B cell (primary cell): ENCODE measurements at places on chromosomes 16 and 17. TPM values are rescaled to one million over a fixed set of nuclear protein-coding genes. Genes with fewer than 3 reads are reported as not detected.

DNA sequence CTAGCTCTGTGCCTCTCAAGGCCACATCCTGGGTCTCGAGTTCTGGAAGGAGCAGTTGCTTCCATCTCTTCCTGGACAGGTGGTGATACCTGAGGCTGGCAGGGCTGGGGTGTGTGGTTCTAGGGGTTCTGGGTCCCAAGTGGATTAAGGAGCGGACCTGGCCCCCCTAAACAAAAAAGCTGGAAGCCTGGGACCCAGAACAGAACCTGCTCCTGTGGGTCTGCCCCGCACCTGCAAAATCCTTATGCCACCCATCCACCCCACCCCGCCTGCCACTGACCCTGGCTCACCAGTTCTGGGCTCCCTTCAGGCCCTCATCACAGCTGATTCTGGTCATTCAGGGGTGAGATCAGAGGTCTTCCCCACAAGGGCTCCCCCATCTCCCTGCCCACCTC, 44.8 kb downstream of the ADCY7 start:
- peaks cover 85% of the 10 kb centered on the region for H3K36me3 ChIP-seq
- H3K27me3 ChIP-seq, result no peaks in the 10 kb centered on the region
- H3K4me3 ChIP-seq, result no peak overlapping the region
- no peak overlapping the region for H3K27ac ChIP-seq

GRCh38 chr16:74825941-74826340, 51.3 kb upstream of the FA2H start:
- H3K27me3 ChIP-seq, result no peaks in the 10 kb centered on the region
- H3K4me1 ChIP-seq, result no peaks in the 10 kb centered on the region
- no peak for DNase-seq
- H3K36me3 ChIP-seq, result no peaks in the 10 kb centered on the region

SLC16A6 gene
- total RNA-seq, result 3.8 and 4.5 TPM in 2 replicates

DNA sequence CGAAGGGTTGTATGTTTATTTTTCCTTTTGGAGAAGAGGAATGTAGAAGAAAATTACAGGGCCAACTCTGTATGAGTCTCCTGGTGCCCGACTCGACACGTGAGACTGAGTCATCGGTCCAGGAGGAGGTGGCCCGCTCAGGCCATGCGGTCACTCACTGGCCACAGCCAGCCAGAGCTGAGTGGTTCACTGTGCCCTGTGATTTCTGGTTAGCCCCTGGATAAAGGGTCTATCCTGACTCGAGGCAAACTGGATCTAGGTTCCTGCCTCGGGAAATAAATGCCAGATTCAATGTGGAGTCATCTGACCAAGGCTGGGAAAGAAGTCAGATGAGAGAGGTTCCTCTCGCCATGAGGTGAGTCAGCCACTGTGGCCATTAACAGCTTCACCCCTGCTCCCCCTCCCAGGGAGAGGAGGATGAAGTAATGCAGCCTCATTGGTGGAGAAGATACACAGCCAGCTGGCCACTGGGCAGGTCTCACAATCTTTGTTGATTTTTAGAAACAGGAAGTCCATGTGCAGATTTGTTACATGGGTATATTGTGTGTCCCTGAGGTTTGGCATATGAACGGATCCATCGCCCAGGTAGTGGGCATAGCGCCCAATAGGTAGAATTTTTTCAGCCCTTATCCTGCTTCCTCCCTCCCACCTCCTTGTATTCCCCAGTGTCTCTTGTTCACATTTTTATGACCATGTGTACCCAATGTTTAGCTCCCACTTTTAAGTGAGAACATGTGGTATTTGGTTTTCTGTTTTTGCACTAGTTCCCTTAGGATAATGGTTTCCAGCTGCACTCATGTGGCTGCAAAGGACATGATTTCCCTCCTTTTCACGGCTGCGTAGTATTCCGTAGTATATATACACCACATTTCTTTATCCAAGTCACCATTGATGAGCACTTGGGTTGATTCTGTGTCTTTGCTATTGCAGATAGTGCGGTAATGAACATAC, 21.7 kb upstream of the USP36 start:
- H3K27ac ChIP-seq, result no peak overlapping the region
- H3K36me3 ChIP-seq, result no peaks in the 10 kb centered on the region
- H3K27me3 ChIP-seq, result no peaks in the 10 kb centered on the region
- no peak overlapping the region for H3K4me3 ChIP-seq
- no peaks in the 10 kb centered on the region for H3K4me1 ChIP-seq
- DNase-seq, result no peak

GRCh38 chr17:77753246-77753645, 205.3 kb upstream of the TNRC6C start:
- peaks cover 12% of the 10 kb centered on the region for H3K27me3 ChIP-seq
- no peaks in the 10 kb centered on the region for H3K4me1 ChIP-seq
- no peak overlapping the region for H3K4me3 ChIP-seq
- DNase-seq, result no peak

DNA sequence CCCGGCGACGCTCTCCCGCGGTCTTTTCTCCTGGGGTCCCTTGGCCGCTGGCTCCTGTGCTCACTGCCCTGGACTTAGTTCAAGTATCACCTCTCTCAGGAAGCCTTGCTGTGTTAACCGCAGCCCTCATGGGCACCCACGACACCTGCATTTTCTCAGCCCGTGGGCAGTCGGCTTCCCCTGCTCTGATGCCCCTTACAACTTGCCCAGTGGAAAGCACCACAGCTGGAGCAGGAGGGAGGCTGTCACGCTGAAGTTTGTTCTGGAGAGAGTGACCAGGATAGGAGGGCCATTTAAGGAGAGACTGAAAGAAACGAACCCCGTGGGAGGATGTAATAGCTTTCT, 395 bp downstream of the STXBP4 start:
- H3K4me3 ChIP-seq, result peak overlapping the region; percentile 91
- no peak for DNase-seq
- peaks cover 21% of the 10 kb centered on the region for H3K4me1 ChIP-seq
- H3K27ac ChIP-seq, result peak overlapping the region; percentile 80

AIPL1 gene
- total RNA-seq, result not detected in 2 replicates

DNA sequence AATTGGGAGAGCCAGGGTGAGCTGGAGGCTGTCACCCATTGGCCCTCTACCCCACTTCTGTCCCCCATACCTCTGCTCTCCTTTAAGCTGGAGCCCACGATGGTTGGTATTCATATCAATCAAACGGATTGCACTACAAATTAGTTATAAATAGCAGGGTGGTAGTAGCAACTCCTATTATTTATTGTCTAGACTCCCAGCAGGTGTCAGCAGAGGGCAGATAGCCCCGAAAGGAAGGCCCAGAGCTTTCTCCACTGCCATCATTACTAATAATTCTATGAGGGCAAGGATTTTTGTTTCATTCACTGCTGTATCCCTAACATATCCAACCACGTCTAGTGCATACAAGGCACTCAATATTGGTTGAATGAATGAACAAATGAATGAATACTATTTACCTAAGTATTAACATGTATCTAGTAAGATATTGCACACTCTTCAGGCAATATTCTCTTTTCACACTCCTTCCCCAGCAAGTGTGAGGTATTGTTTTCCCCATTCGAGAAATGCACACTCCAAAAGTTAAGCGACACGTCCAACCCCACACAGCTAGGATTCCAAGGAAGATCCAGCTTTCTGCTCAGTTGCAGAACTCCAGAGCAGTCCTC, 6.3 kb downstream of the C17orf50 start:
- no peaks in the 10 kb centered on the region for H3K27me3 ChIP-seq
- no peaks in the 10 kb centered on the region for H3K36me3 ChIP-seq
- DNase-seq, result peak; percentile 45
- no peak overlapping the region for H3K4me3 ChIP-seq

GRCh38 chr17:10368561-10368960, 4.2 kb downstream of the MYH13 start:
- no peaks in the 10 kb centered on the region for H3K36me3 ChIP-seq
- H3K27me3 ChIP-seq, result no peaks in the 10 kb centered on the region
- no peak overlapping the region for H3K27ac ChIP-seq
- no peak overlapping the region for H3K4me3 ChIP-seq
- H3K4me1 ChIP-seq, result no peaks in the 10 kb centered on the region

DNA sequence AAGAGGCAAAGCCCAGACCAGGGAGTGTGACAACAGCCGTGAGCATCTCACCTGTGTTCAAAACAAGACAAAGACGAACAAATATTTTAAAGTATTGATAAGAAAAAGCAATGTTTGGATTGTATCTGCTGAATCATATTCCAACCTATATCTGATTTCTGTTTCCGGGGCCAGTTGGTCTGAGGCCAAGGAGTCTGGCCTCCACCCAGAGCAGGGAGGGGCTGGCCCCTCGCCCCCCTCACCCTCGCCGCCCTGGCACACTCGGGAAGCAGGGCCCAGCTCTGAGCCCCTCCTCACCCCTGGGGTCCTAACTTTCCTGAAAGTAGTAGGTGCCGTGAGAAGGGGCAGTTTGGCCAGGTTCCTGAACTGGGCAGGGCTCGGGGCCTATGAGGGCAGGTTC, 48.0 kb downstream of the ACTG1 start:
- no peak overlapping the region for H3K4me3 ChIP-seq
- H3K27ac ChIP-seq, result no peak overlapping the region
- no peak for DNase-seq
- H3K36me3 ChIP-seq, result no peaks in the 10 kb centered on the region

USP32 gene
- total RNA-seq, result 48.8 and 56.9 TPM in 2 replicates

ALOX12B gene
- total RNA-seq, result 0.29 and 0.69 TPM in 2 replicates

GRCh38 chr17:45022655-45023339, 28.6 kb downstream of the DCAKD start:
- H3K27me3 ChIP-seq, result peaks cover 24% of the 10 kb centered on the region
- peaks cover 27% of the 10 kb centered on the region for H3K4me1 ChIP-seq
- H3K36me3 ChIP-seq, result no peaks in the 10 kb centered on the region
- H3K4me3 ChIP-seq, result no peak overlapping the region

DNA sequence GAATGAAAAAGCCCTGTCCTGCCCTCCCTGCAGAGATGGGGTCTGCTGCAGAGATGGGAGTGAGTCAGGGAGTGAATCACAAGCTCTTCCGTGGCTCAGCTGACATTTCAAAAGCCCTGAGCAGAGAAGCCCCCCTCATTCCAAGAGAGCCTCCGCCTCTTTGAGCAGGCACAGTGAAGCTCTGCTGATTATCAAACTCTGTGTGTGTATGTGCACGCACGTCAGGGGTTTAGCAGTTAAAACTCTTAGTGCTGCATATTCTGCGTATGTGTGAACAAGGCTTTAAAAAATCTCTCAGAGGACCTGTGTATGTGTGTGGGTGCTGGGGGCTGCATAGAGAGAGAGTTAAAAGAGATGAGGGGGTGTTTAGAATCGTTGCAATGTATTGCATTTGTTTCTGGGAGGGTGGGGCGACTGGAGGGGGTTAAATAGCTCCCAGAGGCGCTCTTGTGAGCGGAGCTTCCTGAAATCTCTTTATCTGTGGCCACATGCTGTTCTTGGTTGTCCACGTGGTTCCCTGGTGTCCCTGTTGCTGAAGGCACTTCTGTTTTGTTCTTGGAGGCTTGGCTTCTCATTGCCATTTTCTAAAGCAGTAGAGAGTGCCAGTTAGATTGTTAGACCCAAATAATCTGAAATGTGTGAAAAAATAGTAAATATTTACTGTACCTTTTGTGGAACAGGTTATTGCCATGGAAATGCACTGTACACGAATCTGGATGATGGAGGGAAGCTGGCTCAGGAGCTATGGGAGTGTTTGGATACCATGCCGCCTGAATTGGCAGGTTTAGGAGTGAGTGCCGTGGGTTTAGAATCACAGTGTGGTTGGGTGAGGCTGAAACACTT, 116.6 kb downstream of the PRKCB start:
- H3K4me3 ChIP-seq, result no peak overlapping the region
- H3K4me1 ChIP-seq, result peaks cover 95% of the 10 kb centered on the region
- DNase-seq, result peak; percentile 38
- peak overlapping the region; percentile 88 for H3K27ac ChIP-seq
- no peaks in the 10 kb centered on the region for H3K36me3 ChIP-seq

DNA sequence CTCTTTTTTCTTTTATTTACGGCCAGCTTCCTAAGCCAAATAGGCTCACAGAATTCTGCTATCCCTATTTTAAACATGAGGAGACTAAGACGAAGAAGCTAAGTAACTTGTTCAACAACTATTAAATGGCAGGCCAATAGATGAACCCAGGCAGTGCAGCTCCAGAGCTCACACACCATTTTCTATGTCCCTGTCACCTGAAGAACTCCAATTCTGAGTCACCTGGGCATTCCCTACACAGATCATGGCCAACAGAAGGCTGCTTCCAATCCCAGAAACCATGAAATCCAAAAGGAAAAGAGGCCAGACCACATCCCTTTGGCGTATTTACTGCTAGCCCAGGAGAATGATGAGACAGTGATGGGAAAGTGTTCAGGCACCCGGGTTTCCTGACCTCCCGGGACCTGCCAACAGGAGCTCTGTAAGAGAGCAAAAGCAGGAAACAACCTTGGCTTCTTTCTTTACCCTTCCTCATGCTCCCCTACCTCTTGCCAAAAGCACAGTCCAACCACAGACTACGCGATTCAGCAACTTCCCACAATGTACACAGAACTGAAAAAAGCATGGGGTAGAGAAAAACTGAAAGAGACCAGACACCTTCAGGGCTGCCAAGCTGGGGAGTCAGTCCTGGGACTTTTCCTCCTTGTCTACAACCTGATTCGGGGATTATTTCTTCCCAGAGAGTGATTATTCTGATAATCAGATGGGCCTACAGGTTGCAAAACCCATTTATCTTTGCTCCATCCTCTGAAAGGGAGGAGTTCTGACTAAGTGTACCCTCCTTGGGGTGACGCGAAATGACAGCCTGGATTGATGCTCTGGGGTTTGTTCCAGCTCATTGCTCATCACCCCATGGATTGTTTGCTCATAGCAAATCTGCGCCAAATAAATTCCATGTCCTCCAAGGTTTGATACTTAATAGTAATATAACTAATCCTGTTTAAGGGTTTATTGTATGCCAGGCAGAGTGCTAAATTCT, 47.8 kb upstream of the HAS3 start:
- no peaks in the 10 kb centered on the region for H3K27me3 ChIP-seq
- H3K27ac ChIP-seq, result no peak overlapping the region
- no peaks in the 10 kb centered on the region for H3K4me1 ChIP-seq
- no peak overlapping the region for H3K4me3 ChIP-seq

SYCE1L gene
- total RNA-seq, result 7.9 and 12.0 TPM in 2 replicates

- H3K4me3 ChIP-seq, result no peak overlapping the region
- no peaks in the 10 kb centered on the region for H3K4me1 ChIP-seq
- H3K36me3 ChIP-seq, result no peaks in the 10 kb centered on the region
- DNase-seq, result no peak
- H3K27ac ChIP-seq, result no peak overlapping the region
These were observed 58.0 kb downstream of the PITPNC1 start for GRCh38 chr17:67435122-67435521.

PPP1R9B gene
- 217 and 220 TPM in 2 replicates for total RNA-seq
